ENCODE measurements at places on chromosomes 5 and 9.

GRCh38 chr9:9337129-9337528 lies 1275.7 kb downstream of the PTPRD start:
- DNase-seq = no peak

GRCh38 chr9:127449332-127449966 lies 1.8 kb downstream of the RPL12 start:
- no peak for DNase-seq

DNA sequence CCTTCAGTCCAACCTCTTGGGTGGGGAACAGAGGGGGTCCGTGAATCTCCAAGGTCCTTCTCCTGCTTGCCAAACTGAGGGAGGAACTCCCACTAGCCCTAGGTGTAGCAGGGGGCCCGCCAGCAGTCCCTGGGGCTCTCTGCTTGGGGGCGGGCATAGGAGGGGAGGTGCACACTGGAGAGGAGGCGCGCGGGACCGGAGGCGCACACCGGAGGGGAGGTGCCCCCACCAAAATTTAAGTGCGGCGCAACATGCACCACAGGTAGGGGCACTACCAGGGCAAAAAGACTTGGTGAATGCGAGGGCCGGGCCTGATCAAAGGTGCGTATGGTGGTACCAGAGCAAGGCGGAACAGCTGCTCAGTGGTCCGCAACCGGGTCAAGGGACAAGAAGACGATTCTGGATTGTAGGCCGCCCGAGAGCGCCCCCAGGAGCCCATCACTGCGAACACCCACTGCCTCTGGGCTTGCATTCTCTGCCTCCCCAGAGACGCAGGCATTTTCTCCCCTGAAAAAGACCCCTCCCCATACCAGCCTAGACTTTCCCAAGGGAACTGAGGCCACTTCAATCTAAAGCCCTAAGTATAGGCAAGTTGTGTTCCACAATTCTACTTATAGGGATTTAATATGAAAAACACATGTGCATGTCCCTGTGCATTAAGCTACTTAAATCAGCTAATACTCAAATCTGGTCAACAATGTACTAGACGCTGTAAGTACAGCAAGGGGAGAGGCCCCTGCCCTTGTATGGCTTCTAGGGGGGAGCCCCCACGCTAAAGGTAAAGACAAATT lies 50.6 kb downstream of the TGFBI start:
- DNase-seq = no peak

- no peak for DNase-seq
Observed at GRCh38 chr5:143582869-143583268, 179.4 kb upstream of the NR3C1 start.

GRCh38 chr9:76646249-76646648 lies 118.0 kb upstream of the PCA3 start:
- DNase-seq = no peak

DNA sequence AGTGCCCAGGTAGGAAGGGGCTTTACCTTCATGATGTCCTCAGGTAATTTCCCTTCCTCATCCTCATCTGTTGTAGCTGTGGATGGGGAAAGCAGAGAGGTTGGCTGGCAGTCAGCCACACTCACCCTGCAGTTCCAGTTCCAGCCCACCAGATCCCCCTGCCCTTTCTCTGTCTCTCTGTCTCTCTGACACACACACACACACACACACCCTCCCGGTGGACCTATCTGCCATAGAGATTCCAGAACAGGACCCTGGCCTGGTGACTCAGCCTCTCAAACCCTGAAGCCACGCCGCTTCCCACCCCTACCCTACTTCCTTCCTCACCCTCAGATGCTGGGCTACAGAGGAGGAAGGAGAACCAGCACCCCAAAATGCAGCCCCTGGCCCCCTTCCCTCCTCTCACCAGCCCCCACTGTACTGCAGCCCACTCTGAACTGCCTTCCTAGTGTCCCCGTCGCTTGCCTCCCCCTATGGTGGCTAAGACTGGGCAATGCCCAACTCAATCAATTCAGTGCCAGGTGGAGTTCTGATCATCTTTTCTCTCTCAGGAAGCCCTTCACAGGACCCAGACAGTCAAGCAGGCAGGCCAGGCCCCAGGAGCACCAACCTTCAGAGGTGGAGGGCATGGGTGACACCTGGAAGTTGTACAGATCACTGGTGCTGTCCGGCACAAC lies 4.8 kb downstream of the IRF1 start:
- no peak for DNase-seq

GRCh38 chr5:82365744-82366228 lies 87.6 kb upstream of the RPS23 start:
- peak; percentile 22 for DNase-seq

- no peak for DNase-seq
Observed at GRCh38 chr5:172005708-172006320, 624 bp downstream of the FBXW11 start.

DNA sequence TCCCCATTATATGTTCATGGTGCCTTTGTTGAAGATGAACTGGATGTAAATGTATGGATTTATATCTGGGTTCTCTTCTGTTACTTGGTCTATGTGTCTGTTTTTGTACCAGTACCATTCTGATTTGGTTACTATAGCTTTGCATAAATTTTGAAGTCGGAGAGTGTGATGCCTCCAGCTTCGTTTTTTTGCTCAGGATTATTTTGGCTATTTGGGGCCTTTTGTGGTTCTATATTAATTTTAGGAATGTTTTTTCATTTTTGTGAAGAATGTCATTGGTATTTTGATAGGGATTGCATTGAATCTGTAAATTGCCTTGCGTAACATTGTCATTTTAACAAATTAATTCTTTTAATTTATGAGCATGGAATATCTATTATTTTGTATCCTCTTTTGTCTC lies 36.6 kb upstream of the ZNF366 start:
- no peak for DNase-seq

GRCh38 chr9:9847750-9848149 lies 765.1 kb downstream of the PTPRD start:
- DNase-seq = no peak

DNA sequence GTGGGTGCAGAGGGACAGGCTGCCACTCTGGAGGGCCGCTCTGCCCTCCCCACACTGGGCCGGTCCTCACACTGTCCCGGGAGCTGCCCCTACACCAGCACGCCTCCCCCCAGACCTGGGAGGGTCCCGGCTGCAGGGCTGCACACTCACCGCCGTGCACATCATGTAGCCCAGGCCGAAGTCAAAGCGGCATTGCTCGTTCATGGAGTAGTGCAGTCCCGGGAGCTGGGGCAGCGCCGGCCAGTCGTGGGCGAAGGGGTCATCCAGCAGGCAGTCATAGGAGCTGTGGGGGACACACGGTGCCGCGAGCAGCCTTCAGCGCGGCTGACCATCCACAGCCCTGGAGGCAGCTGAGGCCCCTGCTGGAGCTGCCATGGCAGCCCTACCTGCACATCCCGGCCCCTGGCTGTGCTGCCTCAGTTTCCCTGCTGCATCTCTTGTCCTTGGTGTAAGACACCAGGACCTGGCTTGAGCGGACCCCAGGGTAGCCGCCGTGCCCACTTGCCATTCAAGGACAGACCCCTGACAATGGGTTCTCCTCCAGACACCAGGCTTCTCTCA lies 93.2 kb downstream of the ZNF354C start:
- DNase-seq = no peak

GRCh38 chr9:120974181-120974580 lies 47.6 kb upstream of the TRAF1 start:
- no peak for DNase-seq

GRCh38 chr9:75847085-75847484 lies 43.4 kb upstream of the PCSK5 start:
- no peak for DNase-seq

DNA sequence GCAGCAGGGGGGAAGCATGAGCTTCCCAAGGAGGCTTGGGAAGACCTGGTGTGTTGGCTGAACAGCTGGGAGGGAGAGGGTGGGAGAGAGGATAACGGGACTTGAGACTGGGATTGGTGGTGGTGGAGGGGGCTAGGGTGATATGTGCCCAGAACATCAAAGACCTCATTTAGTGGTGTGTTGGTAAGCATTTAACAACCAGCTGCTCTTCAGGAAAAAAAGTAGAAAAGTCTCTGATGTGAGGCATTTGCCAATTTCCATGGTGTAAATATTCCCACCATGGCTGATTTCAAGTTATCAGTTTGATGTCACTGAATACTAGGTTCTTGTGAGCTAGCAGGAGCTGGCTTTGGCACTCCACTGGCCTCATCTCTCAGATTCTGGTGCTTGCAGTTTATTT lies 170.8 kb downstream of the MACROH2A1 start:
- DNase-seq = no peak

- no peak for DNase-seq
Observed at GRCh38 chr5:153660919-153661318, 170.4 kb downstream of the GRIA1 start.

DNA sequence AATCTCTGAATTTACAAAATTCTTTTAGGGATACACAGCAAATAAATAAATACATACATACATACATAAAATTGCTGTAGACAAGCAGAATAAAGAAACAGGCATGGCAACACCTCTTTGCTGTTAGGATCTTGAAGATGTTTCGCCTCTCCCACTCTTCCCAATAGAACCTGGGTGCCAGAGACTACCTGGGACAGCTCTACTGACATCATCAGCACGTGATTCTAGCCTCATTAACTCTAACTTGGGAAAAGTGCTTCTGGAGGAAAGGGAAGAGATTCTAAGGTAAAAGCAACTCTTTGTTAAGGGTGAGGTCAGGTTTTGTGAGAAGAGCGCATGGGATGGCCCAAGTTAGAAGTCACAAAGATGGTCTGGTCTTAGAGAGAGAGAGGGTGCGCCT lies 339.1 kb downstream of the RFX3 start:
- no peak for DNase-seq

GRCh38 chr5:95114305-95114704 lies 170.6 kb downstream of the MCTP1 start:
- no peak for DNase-seq

Data from stimulated activated CD4-positive, alpha-beta T cell treated with anti-CD3 and anti-CD28 coated beads, Interleukin-1b, Interleukin-23, amount 100 ng/mL, for 4 hours (primary cell).